Hematopoietic multipotent progenitor cell treated with erythropoietin and hydrocortisone succinate and interleukin-3 and kit ligand, for 17 days (in vitro differentiated cells): ENCODE measurements at places on chromosomes 7 and 10.

GRCh38 chr10:119667562-119668328 lies 16.6 kb downstream of the BAG3 start:
- DNase-seq: no peak

DNA sequence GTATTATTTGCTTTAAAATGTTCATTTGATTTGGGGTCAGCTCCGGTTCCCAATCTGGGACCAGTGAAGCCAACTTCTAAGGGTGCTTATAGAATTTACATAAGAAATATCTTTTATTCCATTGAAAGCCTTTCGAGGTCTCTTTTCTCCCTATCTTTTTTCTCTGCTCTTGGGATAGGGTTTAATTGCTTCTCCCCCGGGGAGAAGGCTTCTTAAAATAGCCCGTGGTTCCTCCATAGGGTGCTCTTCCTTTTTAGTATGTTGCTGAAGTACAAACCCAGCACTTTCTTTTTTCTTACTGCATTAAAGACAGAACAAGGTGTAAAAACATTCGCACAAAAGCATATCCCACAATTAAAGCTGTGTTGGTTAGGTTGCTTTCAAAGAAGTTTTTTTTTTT lies 107.5 kb downstream of the POU6F2 start:
- no peak for DNase-seq

GRCh38 chr10:30095631-30096422 lies 36.4 kb upstream of the JCAD start:
- DNase-seq: no peak

- DNase-seq: no peak
Observed at GRCh38 chr10:58839771-58840170, 327.1 kb downstream of the BICC1 start.

DNA sequence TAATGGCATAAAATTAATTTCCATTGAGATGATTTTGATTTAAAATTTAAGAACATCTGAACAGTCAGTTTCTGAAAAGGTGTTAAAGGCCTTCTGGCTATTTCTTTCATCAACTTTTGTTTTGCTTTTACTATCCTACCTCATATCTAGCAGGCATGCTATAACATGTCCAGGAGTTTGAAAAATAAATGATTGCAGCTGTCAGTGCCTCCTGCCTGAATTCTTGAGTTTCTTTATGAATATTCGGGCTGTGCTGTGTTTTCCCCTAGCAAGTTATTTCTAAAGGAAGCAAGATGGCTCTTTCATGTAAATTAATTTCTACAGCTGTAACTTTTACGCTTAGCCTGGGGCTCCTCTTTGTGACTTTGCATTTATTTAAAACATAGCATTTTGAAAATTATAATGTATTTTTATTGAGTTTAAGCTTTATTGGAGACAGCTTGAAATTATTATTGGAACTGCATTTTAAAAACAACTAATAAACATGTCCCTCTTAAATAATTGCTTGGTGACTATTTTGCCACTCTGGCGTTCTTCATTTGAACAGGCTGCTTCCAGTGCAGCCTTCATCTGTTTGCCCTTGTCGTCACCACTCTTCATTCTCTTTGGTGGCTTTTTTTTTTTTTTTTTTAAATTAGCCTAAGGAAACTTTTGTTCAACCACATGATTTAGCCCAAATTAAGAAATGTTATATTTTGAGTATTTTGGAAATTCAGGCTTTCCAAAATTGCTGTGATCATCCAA lies 1083.4 kb upstream of the LRRN3 start:
- no peak for DNase-seq
